DND-41 (cell line): ENCODE measurements at places on chromosomes 2 and 18.
A peak's percentile ranks its signal among the peaks of the same experiment; 100 is the strongest.

GRCh38 chr2:185279999-185280398 lies 458.6 kb upstream of the FSIP2 start:
- DNase-seq, result no peak

- peak; percentile 10 for DNase-seq
These were observed 108.0 kb downstream of the CDH19 start for GRCh38 chr18:66495844-66496243.

DNA sequence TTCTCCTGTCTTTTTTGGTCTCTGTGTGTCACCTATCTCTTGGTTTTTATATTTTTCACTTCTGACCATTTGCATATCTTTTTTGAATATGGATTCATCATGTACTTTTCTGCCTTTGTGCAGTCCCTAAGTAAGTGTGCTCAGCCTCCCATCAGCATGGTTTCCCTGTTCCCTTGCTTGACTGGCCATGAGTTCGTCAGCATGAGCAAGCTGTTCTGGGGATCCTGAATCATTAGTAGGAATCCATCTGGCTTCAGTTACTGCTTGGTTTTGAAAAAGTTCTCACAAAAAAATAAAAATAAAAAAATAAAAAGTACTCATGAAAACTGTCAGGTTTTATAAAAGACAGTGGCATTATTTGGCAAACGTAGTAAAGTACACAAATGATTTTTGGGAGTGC lies 144.1 kb downstream of the NCOA1 start:
- no peak for DNase-seq

- no peak for DNase-seq
These were observed 91.8 kb downstream of the NOL10 start for GRCh38 chr2:10597956-10598355.

GRCh38 chr2:56449002-56449431 lies 265.2 kb downstream of the CCDC85A start:
- DNase-seq, result no peak

GRCh38 chr18:79856119-79857007 lies 58.6 kb downstream of the KCNG2 start:
- peak; percentile 47 for DNase-seq

GRCh38 chr18:41226186-41226585 lies 728.8 kb upstream of the PIK3C3 start:
- no peak for DNase-seq

DNA sequence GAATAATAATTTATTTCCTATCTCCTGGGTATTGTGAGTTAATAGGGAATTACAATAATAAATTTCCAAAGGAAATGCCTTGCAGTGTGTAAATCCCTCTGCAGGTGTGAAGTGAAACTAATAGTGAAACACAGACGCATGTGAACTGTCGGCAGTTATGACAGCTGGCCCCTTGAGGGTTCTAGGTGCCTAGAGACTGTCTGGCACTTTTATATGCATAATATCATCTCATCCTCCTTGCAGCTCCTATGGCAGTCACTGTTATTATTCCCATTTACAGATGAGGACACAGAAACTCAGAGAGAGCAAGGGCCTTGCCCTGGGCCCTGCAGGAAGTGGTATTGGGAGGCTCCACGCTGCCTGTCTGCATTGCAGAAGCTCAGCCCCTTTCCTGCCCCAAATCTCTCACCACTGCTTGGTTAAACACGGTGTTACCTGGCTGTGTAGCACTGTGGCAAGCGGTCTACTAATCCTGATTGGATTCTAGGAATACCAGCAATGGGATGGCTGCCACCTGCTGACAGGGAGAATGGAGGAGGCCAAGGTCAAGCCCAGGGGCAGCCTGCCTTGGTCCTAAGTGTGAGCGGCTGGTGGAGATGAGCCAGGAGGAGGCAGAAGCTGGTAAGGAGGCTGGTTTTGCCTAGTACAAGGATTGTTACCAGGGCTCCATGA lies 32.8 kb upstream of the ACKR3 start:
- DNase-seq, result peak; percentile 84

DNA sequence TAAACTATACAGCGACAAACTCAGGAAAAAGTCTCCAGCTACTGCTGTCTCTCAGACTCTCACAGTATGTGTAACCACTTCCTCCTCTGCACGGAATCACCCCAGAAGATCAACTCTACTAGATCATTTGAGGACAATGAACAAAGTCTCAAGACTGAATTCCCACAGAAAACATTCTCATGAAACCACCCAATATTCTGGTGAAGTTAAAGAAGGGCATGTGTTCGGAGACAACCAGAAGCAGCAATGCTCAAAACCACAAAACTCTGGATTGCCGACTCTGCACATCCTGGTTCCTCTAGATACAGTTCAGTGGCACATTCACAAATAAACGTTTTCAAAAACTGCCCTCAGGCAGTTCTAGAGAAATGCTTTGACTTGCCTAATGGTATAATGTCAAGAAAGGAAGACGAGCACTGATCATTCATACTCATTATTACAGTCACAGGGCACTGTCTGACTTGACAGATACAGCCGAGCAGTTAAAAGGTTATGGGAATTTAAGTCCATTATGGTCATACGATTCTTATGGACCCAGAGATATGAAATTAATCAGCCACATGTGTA lies 91.9 kb upstream of the STK17B start:
- DNase-seq, result peak; percentile 86

GRCh38 chr2:158725441-158725891 lies 69.7 kb upstream of the DAPL1 start:
- no peak for DNase-seq

DNA sequence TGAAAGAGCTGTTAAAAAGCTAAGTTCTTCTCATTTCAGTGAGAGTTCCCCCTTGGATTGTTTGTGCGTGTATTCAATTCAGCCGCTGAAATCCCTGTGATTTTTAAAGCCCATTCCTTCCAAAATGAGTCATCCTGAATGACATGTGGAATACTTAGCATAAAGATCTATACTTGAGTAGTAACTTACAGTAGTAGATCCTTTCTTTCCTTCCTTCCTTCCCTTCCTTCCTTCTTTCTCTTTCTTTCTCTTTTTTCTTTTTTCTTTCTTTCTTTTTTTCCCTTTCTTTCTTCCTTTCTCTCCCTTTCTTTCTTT lies 18.2 kb upstream of the SOX11 start:
- no peak for DNase-seq

DNA sequence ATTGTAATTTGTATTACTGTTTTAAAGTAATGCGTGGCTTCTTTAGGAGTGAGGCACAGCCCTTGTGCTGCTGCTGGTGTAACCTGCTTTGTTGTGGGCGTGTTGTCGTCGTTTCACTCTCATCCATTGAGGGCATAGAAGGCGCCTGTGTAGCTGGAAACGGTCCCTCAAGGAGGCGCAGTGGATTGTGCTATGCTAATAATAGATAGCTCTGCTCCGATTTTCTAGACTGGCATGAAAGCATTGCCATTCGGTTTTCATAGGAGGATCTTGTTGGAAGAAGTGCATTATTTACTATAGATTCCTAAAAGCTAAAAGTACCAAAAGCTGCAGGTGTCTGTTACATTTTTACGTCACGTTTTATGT lies 17.9 kb downstream of the RAB12 start:
- no peak for DNase-seq

- no peak for DNase-seq
These were observed 577 bp upstream of the TANC1 start for GRCh38 chr2:158967731-158968395.

DNA sequence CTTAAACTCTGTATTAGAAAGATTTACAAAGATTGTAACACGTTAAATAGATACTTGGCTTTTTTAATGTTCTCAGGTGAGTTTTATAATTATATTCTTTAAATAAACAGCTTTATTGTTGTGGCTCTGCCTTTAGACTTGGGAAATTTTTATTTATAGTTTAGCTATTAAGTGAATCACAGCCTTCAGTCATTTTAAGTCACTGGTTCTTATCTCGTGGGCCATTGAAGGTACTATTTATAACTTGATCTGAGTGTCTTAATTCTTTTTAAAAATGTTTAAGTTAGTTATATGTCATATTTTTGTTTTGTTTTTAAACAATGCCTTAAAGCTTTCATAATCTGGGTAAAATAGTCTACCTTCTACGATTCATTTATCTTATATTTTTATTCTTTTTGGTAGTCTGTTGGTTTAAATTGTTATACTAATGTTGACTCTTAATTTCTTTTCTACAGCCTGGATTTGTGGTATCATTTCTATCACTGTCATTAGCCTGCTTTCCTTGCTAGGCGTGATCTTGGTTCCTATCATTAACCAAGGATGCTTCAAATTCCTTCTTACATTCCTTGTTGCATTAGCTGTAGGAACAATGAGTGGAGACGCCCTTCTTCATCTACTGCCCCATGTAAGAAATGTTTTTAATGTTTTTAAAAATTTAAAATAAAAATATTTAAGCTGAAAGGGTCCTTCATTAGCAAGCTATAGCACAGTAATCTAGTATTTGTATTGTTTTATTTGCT lies 49.3 kb downstream of the SLC39A10 start:
- no peak for DNase-seq

GRCh38 chr2:96468904-96469303 lies 36.3 kb downstream of the NEURL3 start:
- no peak for DNase-seq

DNA sequence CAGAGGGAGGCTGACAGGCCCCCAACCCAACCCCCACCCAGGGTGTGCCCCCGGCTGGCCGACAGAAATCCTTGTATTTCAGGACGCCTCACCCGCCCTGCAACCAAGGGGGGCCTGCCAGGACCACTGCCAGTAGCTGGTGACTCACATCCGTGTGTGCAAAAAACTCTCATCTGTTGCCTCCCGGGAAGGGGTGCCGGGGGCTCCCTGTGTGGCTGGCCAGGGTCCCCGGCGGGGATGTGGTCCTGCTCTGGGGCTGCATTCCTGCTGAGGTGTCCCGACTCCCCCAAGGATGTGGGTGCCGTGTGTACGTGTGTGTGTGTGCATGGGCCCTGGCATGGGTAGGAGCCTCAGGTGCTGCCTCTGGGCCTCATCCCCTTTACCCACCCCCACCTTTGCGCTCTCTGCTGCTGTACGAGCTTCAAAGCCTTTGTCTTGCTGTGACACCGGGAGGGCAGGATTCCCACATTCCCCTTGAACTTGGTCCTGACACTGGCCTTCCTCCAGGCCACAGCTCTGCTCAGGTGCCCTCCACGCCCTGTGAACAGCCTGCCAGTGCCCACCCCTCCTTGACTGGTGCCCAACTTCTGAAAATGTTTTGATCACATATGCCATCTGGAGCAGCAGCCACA lies 226.3 kb upstream of the HDAC4 start:
- DNase-seq, result peak; percentile 66

- no peak for DNase-seq
These were observed 120.7 kb downstream of the TMEM18 start for GRCh38 chr2:556485-556884.

- no peak for DNase-seq
These were observed 89.5 kb downstream of the STK39 start for GRCh38 chr2:168157926-168158325.

- DNase-seq, result no peak
These were observed 133.1 kb downstream of the NBAS start for GRCh38 chr2:15427987-15428386.

- no peak for DNase-seq
These were observed 554.4 kb upstream of the LRRTM1 start for GRCh38 chr2:80858965-80859364.

GRCh38 chr2:64228918-64229317 lies 84.7 kb upstream of the PELI1 start:
- no peak for DNase-seq

DNA sequence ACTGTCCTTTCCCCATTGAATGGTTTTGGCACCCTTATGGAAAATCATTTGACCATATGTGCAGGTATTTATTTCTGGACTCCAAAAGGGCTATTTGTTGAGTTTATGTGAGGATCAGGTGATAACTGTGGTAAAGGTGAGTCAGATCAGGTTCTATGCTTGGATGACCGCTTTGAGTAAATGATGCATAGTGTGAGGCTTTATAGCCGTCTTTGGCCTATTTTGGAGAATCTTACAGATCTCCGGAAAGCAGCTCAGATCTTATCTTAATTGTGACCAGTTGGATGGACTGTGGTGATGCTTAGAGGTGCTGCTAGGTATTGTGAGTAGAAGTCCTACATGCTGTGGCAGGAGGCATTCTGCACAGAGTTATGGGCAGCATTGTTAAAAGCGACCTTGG lies 126.2 kb downstream of the METTL8 start:
- DNase-seq, result no peak

DNA sequence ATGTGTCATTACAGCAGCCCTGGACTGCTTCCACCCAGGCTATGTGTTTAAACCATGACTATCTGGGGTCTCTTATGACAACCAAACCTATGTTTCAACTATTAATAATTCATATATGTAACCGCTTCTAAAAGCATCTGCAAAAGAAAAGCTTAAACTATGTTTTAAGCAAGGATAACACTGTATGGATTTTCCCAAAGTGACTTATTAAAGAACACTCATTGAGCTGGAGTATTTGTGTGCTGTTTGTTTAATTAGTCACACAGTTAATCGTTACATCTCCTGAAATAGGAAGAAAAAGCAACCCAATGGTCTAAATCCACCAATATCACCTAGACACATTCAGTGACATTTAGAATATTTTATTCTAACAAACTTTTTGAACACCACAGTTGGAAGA lies 51.3 kb downstream of the TMEM163 start:
- no peak for DNase-seq
